Glomerular endothelial cell (primary cell): ENCODE measurements at places on chromosomes 2 and 18. TPM values are rescaled to one million over a fixed set of nuclear protein-coding genes. Genes with fewer than 3 reads are reported as not detected.

Gene IL1F10
- not detected in 2 replicates for total RNA-seq

Gene C18orf32
- 41.0 and 48.5 TPM in 2 replicates for total RNA-seq

Gene ABCB11
- 0.18 TPM in 1 of 2 replicates, not detected in the other for total RNA-seq

Gene VIL1
- total RNA-seq: not detected in 2 replicates

Gene MAB21L4
- total RNA-seq: not detected in 2 replicates

Gene CRYGD
- total RNA-seq: not detected in 2 replicates

Gene VWC2L
- not detected in 2 replicates for total RNA-seq

Gene ARHGAP15
- total RNA-seq: not detected in 2 replicates

Gene GREB1
- 0.29 and 0.64 TPM in 2 replicates for total RNA-seq

Gene TRIM43
- not detected in 2 replicates for total RNA-seq

Gene ATOH8
- 3.4 and 4.4 TPM in 2 replicates for total RNA-seq

Gene ZNG1B
- 24.1 and 25.6 TPM in 2 replicates for total RNA-seq

Gene EGR4
- total RNA-seq: not detected in 2 replicates

Gene NOSTRIN
- total RNA-seq: 20.1 and 21.3 TPM in 2 replicates

Gene REG1A
- not detected in 2 replicates for total RNA-seq

Gene ANKRD36
- total RNA-seq: 21.2 and 31.7 TPM in 2 replicates

Gene NT5C1B
- not detected in 2 replicates for total RNA-seq

Gene BCL11A
- total RNA-seq: 3.6 and 6.1 TPM in 2 replicates

Gene SKOR2
- total RNA-seq: not detected in 2 replicates

Gene HMSD
- 0.41 TPM in 1 of 2 replicates, not detected in the other for total RNA-seq

Gene LAMA1
- total RNA-seq: 2.5 and 3.1 TPM in 2 replicates

Gene LYG1
- 1.2 TPM in 1 of 2 replicates, not detected in the other for total RNA-seq

Gene MCM6
- total RNA-seq: 8.3 and 22.5 TPM in 2 replicates

Gene PRKAG3
- not detected in 2 replicates for total RNA-seq
